ENCODE measurements at places on chromosomes 3 and 15.

GRCh38 chr3:59876533-59877062, 826.8 kb upstream of the CFAP20DC start:
- no peaks in the 10 kb centered on the region for H3K27me3 ChIP-seq
- no peak overlapping the region for H3K4me3 ChIP-seq
- peak overlapping the region; percentile 68 for H3K27ac ChIP-seq
- H3K4me1 ChIP-seq: peaks cover 27% of the 10 kb centered on the region
- DNase-seq: no peak

DNA sequence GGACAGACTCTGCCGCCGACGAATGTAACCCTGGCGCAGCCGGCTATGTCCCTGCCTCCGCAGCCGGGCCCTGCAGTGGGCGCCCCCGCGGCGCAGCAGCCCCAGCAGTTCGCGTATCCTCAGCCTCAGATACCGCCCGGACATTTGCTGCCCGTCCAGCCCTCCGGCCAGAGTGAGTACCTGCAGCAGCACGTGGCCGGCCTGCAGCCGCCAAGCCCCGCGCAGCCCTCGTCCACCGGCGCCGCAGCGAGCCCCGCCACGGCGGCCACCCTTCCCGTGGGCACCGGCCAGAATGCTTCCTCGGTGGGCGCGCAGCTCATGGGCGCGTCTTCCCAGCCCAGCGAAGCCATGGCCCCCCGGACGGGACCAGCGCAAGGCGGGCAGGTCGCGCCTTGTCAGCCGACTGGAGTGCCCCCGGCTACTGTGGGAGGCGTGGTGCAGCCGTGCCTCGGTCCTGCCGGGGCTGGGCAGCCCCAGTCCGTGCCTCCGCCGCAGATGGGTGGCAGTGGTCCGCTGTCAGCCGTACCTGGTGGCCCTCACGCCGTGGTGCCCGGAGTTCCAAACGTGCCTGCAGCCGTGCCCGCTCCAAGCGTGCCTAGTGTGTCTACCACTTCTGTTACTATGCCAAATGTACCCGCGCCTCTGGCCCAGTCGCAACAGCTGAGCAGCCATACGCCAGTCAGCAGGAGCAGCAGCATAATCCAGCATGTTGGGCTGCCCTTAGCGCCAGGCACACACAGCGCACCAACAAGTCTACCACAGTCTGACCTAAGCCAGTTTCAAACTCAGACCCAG, 2.4 kb downstream of the TSC22D2 start:
- H3K4me1 ChIP-seq: peaks cover 11% of the 10 kb centered on the region
- peak overlapping the region; percentile 89 for H3K27ac ChIP-seq
- H3K4me3 ChIP-seq: peak overlapping the region; percentile 92
- no peaks in the 10 kb centered on the region for H3K27me3 ChIP-seq
- H3K36me3 ChIP-seq: peaks cover 36% of the 10 kb centered on the region
- no peak for DNase-seq

GRCh38 chr3:127411083-127411727, 123.4 kb upstream of the PRR20G start:
- no peak for DNase-seq
- no peaks in the 10 kb centered on the region for H3K36me3 ChIP-seq
- H3K27ac ChIP-seq: no peak overlapping the region

GRCh38 chr3:73295876-73296635, 234.6 kb downstream of the EBLN2 start:
- no peak overlapping the region for H3K4me3 ChIP-seq
- H3K36me3 ChIP-seq: no peaks in the 10 kb centered on the region
- no peaks in the 10 kb centered on the region for H3K4me1 ChIP-seq
- H3K27ac ChIP-seq: no peak overlapping the region

GRCh38 chr15:42621996-42622925, 46.9 kb downstream of the STARD9 start:
- no peaks in the 10 kb centered on the region for H3K27me3 ChIP-seq
- DNase-seq: no peak
- peaks cover 4% of the 10 kb centered on the region for H3K36me3 ChIP-seq
- H3K4me3 ChIP-seq: no peak overlapping the region
- H3K27ac ChIP-seq: no peak overlapping the region
- H3K4me1 ChIP-seq: peaks cover 5% of the 10 kb centered on the region

- no peak overlapping the region for H3K27ac ChIP-seq
- H3K4me1 ChIP-seq: no peaks in the 10 kb centered on the region
- no peaks in the 10 kb centered on the region for H3K36me3 ChIP-seq
- H3K27me3 ChIP-seq: no peaks in the 10 kb centered on the region
- no peak overlapping the region for H3K4me3 ChIP-seq
- DNase-seq: no peak
Observed at GRCh38 chr3:117893638-117894037, 1141.0 kb downstream of the IGSF11 start.

DNA sequence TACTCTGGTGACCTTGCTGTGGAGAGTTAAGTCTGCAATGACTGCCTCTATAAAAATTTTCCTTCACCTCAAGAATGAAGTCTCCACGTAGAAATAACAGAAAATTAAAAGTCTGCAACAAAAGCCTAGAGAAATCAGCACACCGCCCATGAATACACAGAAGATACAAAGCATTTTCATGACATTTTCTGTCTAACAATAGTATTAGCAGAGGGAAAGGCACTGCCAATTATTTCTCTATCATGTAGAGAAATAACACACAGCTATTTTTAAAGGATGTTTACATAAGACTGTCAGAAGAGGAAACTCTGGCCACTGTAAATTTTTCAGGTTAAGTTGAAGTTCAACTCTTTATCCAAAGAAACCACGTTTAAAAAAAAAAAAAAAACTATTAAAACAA, 80.8 kb downstream of the GSK3B start:
- no peak overlapping the region for H3K4me3 ChIP-seq
- DNase-seq: no peak
- no peak overlapping the region for H3K27ac ChIP-seq
- H3K36me3 ChIP-seq: peaks cover 16% of the 10 kb centered on the region

GRCh38 chr3:10558736-10559135, 53.4 kb upstream of the ATP2B2 start:
- no peak overlapping the region for H3K27ac ChIP-seq
- H3K4me1 ChIP-seq: peaks cover 6% of the 10 kb centered on the region
- DNase-seq: no peak
- H3K4me3 ChIP-seq: no peak overlapping the region
- no peaks in the 10 kb centered on the region for H3K36me3 ChIP-seq

- H3K36me3 ChIP-seq: no peaks in the 10 kb centered on the region
- H3K4me1 ChIP-seq: peaks cover 7% of the 10 kb centered on the region
- DNase-seq: no peak
- H3K4me3 ChIP-seq: no peak overlapping the region
- peaks cover 40% of the 10 kb centered on the region for H3K27me3 ChIP-seq
- H3K27ac ChIP-seq: no peak overlapping the region
Observed at GRCh38 chr15:93060336-93061248, 28.4 kb downstream of the RGMA start.

DNA sequence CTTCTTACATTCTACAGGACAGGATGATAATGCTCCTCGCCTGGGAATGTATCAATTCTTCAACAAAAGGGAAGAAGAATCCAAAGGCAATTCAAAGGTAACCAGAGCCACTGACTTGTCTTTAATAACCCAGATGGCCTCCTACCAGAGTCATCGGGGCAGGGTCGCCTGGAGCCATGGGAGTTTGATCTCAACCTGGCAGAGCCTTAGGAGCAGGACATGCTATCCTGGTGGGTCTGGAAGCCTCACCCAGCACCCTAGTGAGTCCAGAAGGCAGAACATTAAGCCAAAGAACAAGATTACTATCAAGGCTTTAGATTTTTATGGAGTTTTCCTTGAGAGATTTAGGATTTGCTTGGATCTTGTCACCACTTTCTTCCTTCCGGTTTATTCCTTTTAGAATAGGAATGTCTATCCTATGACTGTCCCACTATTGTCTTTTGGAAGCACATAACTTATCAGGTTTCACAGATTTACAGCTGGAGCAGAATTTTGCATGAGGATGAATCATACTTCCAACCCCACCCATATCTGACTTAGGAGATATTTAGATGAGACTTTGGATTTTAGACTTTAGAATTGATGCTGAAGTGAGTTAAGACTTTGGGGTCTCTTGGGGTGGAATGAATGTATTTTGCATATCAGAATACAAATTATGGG, 330.3 kb upstream of the GOLIM4 start:
- H3K4me1 ChIP-seq: peaks cover 6% of the 10 kb centered on the region
- H3K4me3 ChIP-seq: no peak overlapping the region
- H3K27ac ChIP-seq: no peak overlapping the region
- H3K36me3 ChIP-seq: no peaks in the 10 kb centered on the region

GRCh38 chr15:74387621-74388362, 20.3 kb upstream of the CYP11A1 start:
- no peak for DNase-seq
- no peaks in the 10 kb centered on the region for H3K27me3 ChIP-seq
- peak overlapping the region; percentile 76 for H3K4me3 ChIP-seq
- H3K4me1 ChIP-seq: peaks cover 100% of the 10 kb centered on the region

- peaks cover 60% of the 10 kb centered on the region for H3K4me1 ChIP-seq
- peak overlapping the region; percentile 15 for H3K27ac ChIP-seq
- H3K27me3 ChIP-seq: peaks cover 4% of the 10 kb centered on the region
- no peaks in the 10 kb centered on the region for H3K36me3 ChIP-seq
- H3K4me3 ChIP-seq: peak overlapping the region; percentile 47
Observed at GRCh38 chr3:39216176-39216790, 23.9 kb upstream of the XIRP1 start.

- H3K4me3 ChIP-seq: no peak overlapping the region
- H3K4me1 ChIP-seq: no peaks in the 10 kb centered on the region
- no peak for DNase-seq
- no peak overlapping the region for H3K27ac ChIP-seq
- no peaks in the 10 kb centered on the region for H3K27me3 ChIP-seq
- no peaks in the 10 kb centered on the region for H3K36me3 ChIP-seq
Observed at GRCh38 chr3:38689774-38690173, 40.3 kb upstream of the SCN5A start.

GRCh38 chr15:99578809-99579208, 13.0 kb downstream of the MEF2A start:
- DNase-seq: no peak
- H3K27ac ChIP-seq: no peak overlapping the region
- peaks cover 84% of the 10 kb centered on the region for H3K4me1 ChIP-seq
- H3K4me3 ChIP-seq: peak overlapping the region; percentile 47

GRCh38 chr3:47473391-47473790, 2.4 kb downstream of the SCAP start:
- peaks cover under 1% of the 10 kb centered on the region for H3K36me3 ChIP-seq
- peaks cover 36% of the 10 kb centered on the region for H3K4me1 ChIP-seq
- no peak for DNase-seq
- H3K27ac ChIP-seq: no peak overlapping the region
- no peaks in the 10 kb centered on the region for H3K27me3 ChIP-seq

GRCh38 chr3:158434412-158435038, 136.5 kb upstream of the MLF1 start:
- no peaks in the 10 kb centered on the region for H3K27me3 ChIP-seq
- H3K4me1 ChIP-seq: no peaks in the 10 kb centered on the region
- DNase-seq: peak; percentile 23
- no peak overlapping the region for H3K27ac ChIP-seq

DNA sequence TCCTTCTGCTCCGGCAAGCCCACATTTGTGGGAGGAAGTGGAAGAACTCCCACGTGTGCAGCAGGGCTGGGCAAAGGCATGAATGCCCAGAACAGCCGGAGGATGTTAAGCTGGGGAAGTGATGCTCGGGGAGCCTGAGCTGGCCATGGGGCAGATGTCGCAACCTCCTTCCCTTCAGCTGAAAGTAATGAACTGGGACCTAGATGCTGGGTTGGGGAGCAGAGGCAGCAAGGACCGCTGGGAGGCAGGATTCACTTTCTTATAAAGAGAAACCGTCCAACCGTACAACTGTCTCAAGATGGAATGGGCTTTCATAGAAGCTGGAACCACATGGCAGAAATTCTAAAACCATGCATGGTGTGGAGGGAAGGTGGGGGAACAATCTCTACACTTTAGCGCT, 290.9 kb downstream of the OCA2 start:
- no peak for DNase-seq
- H3K27me3 ChIP-seq: no peaks in the 10 kb centered on the region
- H3K27ac ChIP-seq: no peak overlapping the region
- H3K36me3 ChIP-seq: no peaks in the 10 kb centered on the region
- no peak overlapping the region for H3K4me3 ChIP-seq
- H3K4me1 ChIP-seq: no peaks in the 10 kb centered on the region

DNA sequence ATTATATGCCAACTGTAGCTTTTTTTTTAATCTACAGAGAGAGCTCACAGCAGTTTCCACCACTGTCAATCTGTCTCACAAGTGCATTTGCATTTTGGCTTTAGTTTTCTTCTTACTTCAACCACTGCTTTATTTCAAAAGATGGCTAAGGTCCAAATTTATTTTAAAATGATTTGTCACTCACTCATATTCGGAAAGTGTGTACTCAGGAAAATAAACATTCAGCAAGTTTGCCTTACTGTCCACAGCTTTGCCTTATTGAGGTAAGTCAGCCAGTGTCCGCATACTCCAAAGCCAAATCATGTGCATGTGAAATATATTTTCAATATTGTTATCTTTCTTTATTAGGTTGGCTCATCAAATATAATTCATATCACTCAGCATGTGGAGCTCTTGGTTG, 240.7 kb upstream of the ARHGEF26 start:
- H3K4me1 ChIP-seq: no peaks in the 10 kb centered on the region
- no peaks in the 10 kb centered on the region for H3K36me3 ChIP-seq
- no peaks in the 10 kb centered on the region for H3K27me3 ChIP-seq
- no peak overlapping the region for H3K27ac ChIP-seq
- DNase-seq: no peak
- H3K4me3 ChIP-seq: no peak overlapping the region

DNA sequence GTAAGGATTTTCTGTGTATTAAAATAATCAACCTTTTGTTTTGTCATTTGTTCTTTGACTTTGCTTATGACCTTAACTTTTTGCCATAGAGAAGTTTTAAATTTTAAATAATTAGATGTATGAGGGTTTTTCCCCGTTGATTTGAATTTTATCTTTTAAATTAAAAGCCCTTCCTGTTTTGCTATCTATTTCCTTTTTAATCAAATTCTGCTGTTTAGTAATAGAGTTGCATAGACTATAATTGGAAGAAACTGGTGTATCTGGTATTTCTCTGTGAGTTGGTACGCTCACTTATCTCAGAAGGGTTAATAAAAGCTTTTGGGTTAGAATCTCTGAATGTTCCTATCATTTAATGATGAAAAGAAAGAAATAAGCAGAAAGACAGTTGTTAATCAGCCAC, 82.2 kb downstream of the LRRC3B start:
- H3K4me3 ChIP-seq: no peak overlapping the region
- no peak overlapping the region for H3K27ac ChIP-seq
- no peaks in the 10 kb centered on the region for H3K27me3 ChIP-seq
- DNase-seq: no peak
- H3K36me3 ChIP-seq: no peaks in the 10 kb centered on the region

DNA sequence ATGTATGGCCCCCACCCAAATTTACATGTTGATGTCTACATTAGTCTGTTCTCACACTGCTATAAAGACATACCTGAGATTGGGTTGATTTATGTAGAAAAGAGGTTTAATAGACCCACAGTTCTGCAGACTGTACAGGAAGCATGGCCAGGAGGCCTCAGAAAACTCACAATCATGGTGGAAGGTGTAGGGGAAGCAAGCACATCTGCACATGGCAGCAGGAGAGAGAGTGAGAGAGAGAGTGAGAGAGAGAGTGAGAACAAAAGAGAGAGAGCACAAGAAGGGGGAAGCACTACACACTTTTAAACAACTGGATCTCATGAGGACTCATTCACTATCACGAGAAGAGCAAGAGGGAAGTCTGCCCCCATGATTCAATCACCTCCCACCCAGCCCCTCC, 130.5 kb downstream of the XXYLT1 start:
- DNase-seq: no peak
- H3K4me3 ChIP-seq: no peak overlapping the region
- no peaks in the 10 kb centered on the region for H3K27me3 ChIP-seq
- peaks cover 9% of the 10 kb centered on the region for H3K4me1 ChIP-seq
- H3K27ac ChIP-seq: no peak overlapping the region

- H3K36me3 ChIP-seq: no peaks in the 10 kb centered on the region
- DNase-seq: no peak
- H3K4me1 ChIP-seq: no peaks in the 10 kb centered on the region
- no peak overlapping the region for H3K27ac ChIP-seq
- no peak overlapping the region for H3K4me3 ChIP-seq
Observed at GRCh38 chr15:39591141-39591895, 10.4 kb downstream of the THBS1 start.
